Activated naive CD4-positive, alpha-beta T cell treated with anti-CD3 and anti-CD28 coated beads, Interleukin-2, amount 50 U/mL, for 72 hours (primary cell): ENCODE measurements at places on chromosomes 13 and 19.

- no peak for DNase-seq
Measured at GRCh38 chr13:103517066-103517767, 451.0 kb upstream of the SLC10A2 start.

DNA sequence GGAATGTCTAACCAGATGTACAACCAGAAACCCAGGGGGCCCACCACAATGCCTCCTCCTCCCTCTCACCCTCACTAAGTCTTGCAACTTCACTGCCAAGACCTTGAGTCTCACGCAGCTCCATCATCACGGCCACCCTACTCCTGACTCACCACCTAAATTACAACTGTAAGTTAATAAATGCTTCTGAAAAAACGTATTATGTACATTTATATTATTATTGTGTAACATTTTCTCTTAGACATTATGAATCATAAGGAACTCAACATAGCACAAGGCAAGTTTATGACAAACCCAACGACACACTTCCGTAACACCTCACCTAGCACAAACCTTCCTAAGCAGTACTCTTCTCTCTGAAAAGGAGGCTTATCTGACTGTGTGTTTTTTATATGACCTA lies 20.7 kb downstream of the MIPEP start:
- no peak for DNase-seq

- DNase-seq = no peak
Measured at GRCh38 chr13:63198071-63198470, 1782.4 kb upstream of the PCDH20 start.

DNA sequence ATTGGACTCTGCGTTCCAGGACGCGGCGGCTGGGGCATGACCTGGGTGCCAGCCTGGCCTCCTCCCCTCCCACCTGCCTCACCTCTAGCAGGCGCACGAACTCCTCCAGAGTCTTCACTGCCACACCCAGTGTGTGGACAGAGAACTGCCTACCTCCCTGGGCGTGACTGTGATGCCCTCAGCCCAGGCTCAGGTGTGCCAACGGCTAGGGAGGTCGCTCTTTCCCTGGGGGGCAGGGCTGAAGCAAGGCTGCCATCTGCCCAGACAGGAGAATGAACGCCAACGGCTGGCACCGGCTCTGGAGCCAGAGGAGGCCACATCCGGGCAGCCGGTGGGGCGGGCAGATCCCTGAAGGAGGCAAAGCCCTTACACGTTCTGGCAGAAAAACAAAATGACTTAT lies 11.3 kb downstream of the NANOS3 start:
- DNase-seq = no peak

- no peak for DNase-seq
Measured at GRCh38 chr13:58056426-58056825, 424.9 kb downstream of the PCDH17 start.

DNA sequence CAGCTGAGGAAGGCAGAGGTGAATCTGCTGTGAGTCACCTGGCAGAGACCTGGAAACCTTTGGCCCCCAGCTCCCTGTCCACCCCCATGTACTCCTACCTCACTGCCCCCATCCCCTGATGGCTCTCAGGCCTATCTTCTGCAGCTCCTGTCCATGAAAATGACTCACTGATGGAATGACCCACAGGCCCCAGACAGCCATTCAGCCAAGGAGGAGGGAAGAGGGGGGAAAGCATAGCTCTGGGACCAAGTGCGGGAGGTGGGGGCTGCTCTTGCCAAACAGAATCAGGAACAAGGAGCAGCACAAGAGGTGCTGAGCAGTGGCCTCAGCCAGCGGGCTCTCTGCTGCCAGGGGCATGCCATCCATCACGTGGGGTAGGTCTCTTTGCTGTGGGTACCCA lies 111.4 kb upstream of the C1QTNF9B start:
- no peak for DNase-seq

DNA sequence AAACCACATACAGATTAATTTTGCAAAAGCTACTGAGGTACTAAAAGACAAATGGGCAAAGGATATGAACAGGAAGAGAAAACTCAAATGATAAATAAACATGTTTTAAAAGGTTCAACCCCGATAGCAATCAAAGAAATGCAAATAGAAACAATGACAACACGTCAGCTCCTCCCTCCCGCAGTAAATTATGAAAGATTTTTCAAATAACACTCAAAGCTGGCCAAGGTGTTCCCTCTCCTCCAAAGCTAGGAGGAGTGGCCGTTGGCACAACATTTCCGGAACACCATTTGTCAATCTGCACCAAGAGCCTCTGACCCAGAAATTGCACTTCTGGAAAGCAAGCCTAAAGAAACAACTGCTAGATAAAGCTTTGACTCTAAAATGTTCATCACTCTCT lies 28.3 kb downstream of the INSR start:
- DNase-seq = no peak

GRCh38 chr19:39480337-39481228 lies at the start of gene TIMM50:
Gene TIMM50 (plus strand): TSS chr19:39480838. CDS start chr19:39480854, 16 bp downstream.
- peak; percentile 99 for DNase-seq

GRCh38 chr19:1567116-1567847 lies 843 bp downstream of the MEX3D start:
- no peak for DNase-seq

- no peak for DNase-seq
Measured at GRCh38 chr13:49052813-49053212, 77.1 kb downstream of the FNDC3A start.

DNA sequence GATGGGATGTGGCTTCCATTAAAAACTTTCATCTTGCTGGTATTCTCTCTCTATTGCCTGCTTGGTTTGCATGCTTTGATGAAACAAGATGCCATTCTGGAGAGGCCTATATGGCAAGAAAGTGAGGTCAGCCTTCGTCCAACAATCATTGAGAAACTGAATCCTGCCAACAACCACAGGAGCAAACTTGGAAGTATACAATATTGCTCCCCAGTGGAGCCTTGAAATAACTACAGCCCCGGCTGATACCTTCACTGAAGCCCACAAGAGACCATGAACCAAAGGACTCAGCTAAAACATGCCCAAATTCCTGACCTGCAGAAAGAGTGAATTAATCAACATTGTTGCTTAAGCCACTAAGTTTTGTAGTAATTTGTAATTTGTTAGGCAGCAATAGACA lies 82.5 kb upstream of the FGF14 start:
- no peak for DNase-seq

GRCh38 chr13:89514534-89515312 lies 1832.8 kb upstream of the MIR17HG start:
- no peak for DNase-seq

GRCh38 chr13:99258210-99258860 lies at the start of gene GPR18:
Gene GPR18 (minus strand): TSS chr13:99258379. CDS start chr13:99255872, 2,507 bp downstream.
- no peak for DNase-seq

- DNase-seq = no peak
Measured at GRCh38 chr19:38657633-38658222, 10.3 kb downstream of the ACTN4 start.

- no peak for DNase-seq
Measured at GRCh38 chr13:85411591-85411990, 387.6 kb downstream of the SLITRK6 start.

- peak; percentile 35 for DNase-seq
Measured at GRCh38 chr13:100235311-100235901, 146.5 kb downstream of the PCCA start.

DNA sequence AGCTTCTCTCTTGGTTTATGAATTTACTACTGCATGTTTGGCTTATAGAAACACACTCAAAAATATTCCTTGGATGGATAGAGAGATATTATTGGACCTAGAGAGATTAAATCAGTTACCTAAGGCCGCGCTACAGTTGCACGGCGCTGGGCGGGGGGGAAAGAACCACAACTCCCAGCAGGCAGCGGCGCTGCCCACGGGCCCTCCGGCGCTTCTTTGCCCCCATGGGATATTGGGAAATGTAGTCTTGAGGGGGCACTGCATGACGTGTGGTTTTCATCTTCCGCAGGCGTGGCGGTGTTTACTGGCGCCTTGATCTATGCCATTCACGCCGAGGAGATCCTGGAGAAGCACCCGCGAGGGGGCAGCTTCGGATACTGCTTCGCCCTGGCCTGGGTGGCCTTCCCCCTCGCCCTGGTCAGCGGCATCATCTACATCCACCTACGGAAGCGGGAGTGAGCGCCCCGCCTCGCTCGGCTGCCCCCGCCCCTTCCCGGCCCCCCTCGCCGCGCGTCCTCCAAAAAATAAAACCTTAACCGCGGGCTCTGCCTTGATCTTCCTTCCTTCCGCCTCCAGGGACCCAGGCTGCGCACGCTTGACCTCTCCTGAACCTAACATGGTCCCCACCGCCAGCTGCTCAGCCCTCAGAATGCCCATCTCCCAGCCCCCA lies 4.8 kb downstream of the EMP3 start:
- peak; percentile 79 for DNase-seq

- no peak for DNase-seq
Measured at GRCh38 chr13:110835721-110836604, 78.9 kb downstream of the ANKRD10 start.

DNA sequence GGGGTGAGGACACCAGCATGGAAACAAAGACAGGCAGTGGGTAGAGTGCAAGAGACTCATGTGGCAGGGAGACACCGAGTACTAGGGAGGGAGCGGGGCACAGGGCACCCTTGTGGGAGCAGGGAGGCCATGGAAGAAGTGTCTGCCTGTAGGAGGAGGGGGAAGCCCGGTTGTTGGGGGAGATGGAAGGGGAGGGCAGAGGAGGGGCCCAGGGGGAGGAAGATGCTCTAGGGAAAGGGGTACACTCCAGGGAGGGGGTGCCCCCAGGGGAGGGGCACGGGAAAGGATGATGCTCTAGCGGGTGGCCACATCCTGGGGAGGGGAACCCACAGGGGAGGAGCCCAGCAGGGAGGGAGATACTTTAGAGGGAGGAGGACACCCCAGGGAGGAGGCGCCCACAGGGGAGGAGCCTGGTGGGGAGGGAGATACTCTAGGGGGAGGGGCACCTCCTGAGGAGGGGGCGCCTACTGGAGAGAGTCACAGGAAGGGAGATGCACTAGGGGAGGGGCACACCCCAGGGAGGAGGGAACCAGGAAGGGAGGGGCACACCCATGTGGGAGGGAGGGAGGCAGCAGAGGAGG lies 24.9 kb downstream of the CPAMD8 start:
- DNase-seq = peak; percentile 85

DNA sequence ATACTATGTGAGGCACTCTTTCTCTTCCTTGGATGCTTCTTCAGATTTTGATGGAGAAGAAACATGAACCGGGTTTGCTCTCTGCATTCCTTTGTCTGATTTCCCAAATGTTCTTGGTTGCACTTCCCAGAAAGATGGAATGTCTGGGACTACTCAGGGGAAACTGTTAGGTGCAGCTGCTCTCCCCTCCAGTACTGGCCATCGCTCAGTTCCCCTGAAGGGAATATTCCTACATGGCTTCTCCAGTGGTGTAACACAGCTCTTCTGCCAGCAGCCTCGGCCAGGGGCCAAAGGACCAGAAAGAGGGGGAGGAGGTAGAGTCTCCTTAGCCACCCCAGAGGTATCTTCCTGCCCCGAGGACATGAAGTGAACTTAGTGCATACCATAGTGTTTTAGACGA lies 33.5 kb upstream of the SPRY2 start:
- no peak for DNase-seq

- DNase-seq = no peak
Measured at GRCh38 chr13:27496536-27497273, 46.3 kb upstream of the MTIF3 start.

DNA sequence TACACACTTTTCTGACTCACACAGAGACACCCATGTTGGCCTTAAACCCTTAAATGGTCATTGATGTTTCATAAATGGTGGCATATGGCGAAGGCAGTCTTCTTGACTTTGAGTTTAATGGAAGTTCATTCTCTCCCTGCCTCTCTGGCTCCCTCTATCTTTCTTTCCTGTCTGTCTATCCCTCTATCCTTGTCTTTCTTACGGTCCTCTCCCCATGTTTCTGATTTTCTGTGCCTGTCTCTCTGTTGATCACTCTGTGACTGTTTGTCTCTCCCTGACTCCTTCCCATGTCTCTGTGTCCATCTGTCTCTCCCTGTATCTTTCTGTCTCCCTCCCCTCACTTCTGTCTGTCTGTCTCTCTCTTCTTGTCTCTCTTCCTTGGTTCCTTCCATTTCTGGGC lies 43.2 kb upstream of the SHKBP1 start:
- DNase-seq = no peak

DNA sequence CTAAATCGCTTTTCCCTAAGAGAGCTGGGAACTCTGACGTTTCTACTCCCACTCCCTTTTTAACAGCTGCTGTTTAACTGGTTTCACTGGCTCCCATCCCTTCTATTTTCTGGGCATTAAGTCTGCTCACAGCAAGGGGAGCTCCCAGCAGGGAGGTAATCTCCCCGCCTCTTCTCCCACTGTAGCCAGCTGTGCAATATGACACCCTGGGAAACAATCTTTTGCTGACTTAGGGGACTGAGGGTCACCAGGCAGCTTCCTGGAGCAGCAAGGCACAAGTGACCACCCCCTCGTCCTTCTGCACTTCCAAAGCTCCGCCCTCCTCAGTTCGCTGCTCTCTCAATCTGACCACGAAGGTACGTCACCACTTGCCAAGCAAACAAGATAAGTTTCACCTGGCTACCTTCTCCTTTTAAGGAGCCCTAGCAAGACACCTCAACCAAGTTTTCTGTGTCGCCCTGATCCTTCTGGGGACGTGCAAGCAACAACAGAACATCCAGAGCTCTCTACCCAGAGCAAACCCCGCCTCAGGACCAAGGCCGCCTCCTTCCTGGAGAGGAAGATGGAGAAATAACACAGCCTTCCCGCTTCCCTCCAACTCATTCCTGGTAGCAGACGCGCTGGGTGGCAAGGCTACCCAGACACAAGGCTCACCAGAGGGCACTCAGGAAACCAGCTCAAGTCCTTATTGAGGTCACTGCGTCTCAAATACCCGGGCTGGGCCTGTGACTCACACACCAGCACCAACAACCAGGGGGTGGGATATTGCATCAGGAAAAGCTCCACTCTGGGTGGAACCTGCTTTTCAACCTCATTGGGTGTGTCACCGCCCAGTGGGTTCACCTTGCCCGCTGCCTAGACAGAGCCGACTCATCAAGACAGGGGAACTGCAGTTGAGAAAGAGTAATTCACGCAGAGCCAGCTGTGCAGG lies 92.4 kb downstream of the STK24 start:
- peak; percentile 82 for DNase-seq

DNA sequence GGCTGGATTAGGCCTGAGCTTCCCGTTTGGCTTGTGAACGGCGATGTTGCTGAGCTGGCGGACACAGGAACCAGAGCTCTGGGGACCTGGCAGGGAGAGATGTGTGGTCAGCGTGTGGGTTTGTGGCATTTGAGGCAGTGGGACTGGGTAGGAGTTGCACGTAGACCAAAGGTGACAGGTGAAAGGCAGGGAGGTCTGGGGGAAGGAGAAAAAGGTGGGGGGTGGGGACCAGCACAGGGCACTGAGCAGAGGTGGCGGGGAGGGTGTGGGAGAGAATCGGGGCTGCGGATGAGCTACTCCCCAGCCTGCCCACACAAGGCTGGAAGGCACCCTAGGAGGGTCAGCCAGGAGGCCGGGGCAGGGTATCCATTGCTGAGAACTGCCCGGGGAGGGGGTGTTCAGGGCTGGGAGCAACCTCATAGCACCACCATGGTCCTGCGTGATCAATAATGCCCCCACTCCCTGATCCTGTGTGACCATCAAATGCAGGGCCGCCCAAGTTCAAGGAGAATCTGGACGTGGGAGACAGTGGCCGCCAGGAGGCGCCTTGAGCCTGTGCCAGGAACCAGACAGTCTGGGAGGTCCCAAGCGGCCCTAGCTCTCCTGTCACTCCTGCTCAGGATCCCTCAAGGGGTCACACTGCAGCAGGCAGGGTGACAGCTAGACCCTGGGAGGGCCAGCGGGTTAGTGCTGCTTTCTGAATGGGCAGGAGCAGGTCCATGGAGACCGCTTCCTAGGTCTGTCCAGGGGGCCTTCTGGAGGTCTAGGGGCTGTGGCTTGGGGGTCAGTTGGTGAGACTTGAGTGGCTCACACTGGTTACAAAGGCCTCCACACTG lies 12.8 kb upstream of the SELENOW start:
- DNase-seq = no peak

- no peak for DNase-seq
Measured at GRCh38 chr19:33788676-33789075, 8.0 kb upstream of the KCTD15 start.

GRCh38 chr13:41004875-41005693 lies 14.0 kb downstream of the ELF1 start:
- DNase-seq = no peak
